T-helper 2 cell treated with Interferon-gamma antibody and Interleukin-4, amounts not matched to agents 100 ng/mL and 5 ng/mL, for 36 hours (primary cell): ENCODE measurements at places on chromosomes 16 and 17. TPM values are rescaled to one million over a fixed set of nuclear protein-coding genes. Genes with fewer than 3 reads are reported as not detected.

Gene SLC16A11
- 0.09 TPM in 2 replicates for total RNA-seq

Gene BLMH
- 54.8 and 58.2 TPM in 2 replicates for total RNA-seq

Gene HLF
- total RNA-seq = 0.91 and 1.5 TPM in 2 replicates

Gene OR3A3
- not detected in 2 replicates for total RNA-seq

Gene CHRNB1
- 11.0 and 11.4 TPM in 2 replicates for total RNA-seq

Gene CIBAR2
- total RNA-seq = not detected in 2 replicates

Gene STARD3
- total RNA-seq = 59.3 and 64.4 TPM in 2 replicates

Gene GALR2
- 0.11 and 0.39 TPM in 2 replicates for total RNA-seq

Gene CCL7
- not detected in 2 replicates for total RNA-seq

Gene CLUH
- 73.3 and 79.3 TPM in 2 replicates for total RNA-seq

Gene C16orf96
- 0.05 and 0.16 TPM in 2 replicates for total RNA-seq

Gene SENP3
- total RNA-seq = 50.9 and 55.3 TPM in 2 replicates

Gene STRADA
- 54.1 and 54.8 TPM in 2 replicates for total RNA-seq

Gene OR2C1
- not detected in 2 replicates for total RNA-seq

Gene GLTPD2
- not detected in 2 replicates for total RNA-seq

Gene ASGR1
- total RNA-seq = 0.91 and 1.8 TPM in 2 replicates

Gene NLRC3
- total RNA-seq = 89.9 and 95.4 TPM in 2 replicates

Gene MYH1
- total RNA-seq = not detected in 2 replicates

Gene VAT1L
- total RNA-seq = not detected in 2 replicates

Gene ST6GALNAC1
- total RNA-seq = 1.1 and 2.0 TPM in 2 replicates

Gene TMEM220
- 0.57 and 0.84 TPM in 2 replicates for total RNA-seq

Gene TBX6
- 0.89 and 1.0 TPM in 2 replicates for total RNA-seq

Gene PERCC1
- not detected in 2 replicates for total RNA-seq

Gene NAT9
- 32.9 and 37.3 TPM in 2 replicates for total RNA-seq

Gene NEUROD2
- total RNA-seq = not detected in 2 replicates

Gene IGF2BP1
- total RNA-seq = 0.02 TPM in 1 of 2 replicates, not detected in the other

Gene AGRP
- not detected in 2 replicates for total RNA-seq

Gene YBX2
- total RNA-seq = 1.3 and 1.4 TPM in 2 replicates

Gene C17orf78
- not detected in 2 replicates for total RNA-seq

Gene MMP2
- 0.23 TPM in 1 of 2 replicates, not detected in the other for total RNA-seq

Gene RRAD
- 0.66 and 1.2 TPM in 2 replicates for total RNA-seq

Gene MRPL10
- 36.6 and 37.4 TPM in 2 replicates for total RNA-seq

Gene ITGB3
- 1.7 and 1.9 TPM in 2 replicates for total RNA-seq

Gene PTX4
- not detected in 2 replicates for total RNA-seq

Gene ZFHX3
- 1.2 and 1.3 TPM in 2 replicates for total RNA-seq

Gene OSGIN1
- 0.84 and 0.89 TPM in 2 replicates for total RNA-seq

Gene TMEM95
- total RNA-seq = not detected in 2 replicates

Gene ACSM5
- not detected in 2 replicates for total RNA-seq

Gene ENPP7
- not detected in 2 replicates for total RNA-seq

Gene ELMO3
- 7.4 and 8.2 TPM in 2 replicates for total RNA-seq

Gene PRAC2
- total RNA-seq = not detected in 2 replicates

Gene PLXDC1
- total RNA-seq = 0.80 and 0.98 TPM in 2 replicates

Gene CPNE7
- 3.8 and 6.7 TPM in 2 replicates for total RNA-seq

Gene KCNH4
- total RNA-seq = 0.11 and 0.16 TPM in 2 replicates

Gene STUB1
- total RNA-seq = 67.9 and 71.2 TPM in 2 replicates

Gene CETP
- total RNA-seq = not detected in 2 replicates

Gene ATP2C2
- total RNA-seq = 0.16 TPM in 1 of 2 replicates, not detected in the other

Gene UNKL
- total RNA-seq = 31.2 and 31.7 TPM in 2 replicates

Gene UBALD2
- total RNA-seq = 202 and 211 TPM in 2 replicates
